Activated naive CD8-positive, alpha-beta T cell treated with anti-CD3 and anti-CD28 coated beads for 36 hours (primary cell): ENCODE measurements at places on chromosomes 3 and 15. TPM values are rescaled to one million over a fixed set of nuclear protein-coding genes. Genes with fewer than 3 reads are reported as not detected.
A peak's percentile ranks its signal among the peaks of the same experiment; 100 is the strongest.

RNF7 gene
- 67.1 TPM for total RNA-seq

SLC51A gene
- total RNA-seq: not detected

TGM5 gene
- total RNA-seq: 0.16 TPM

SH2D7 gene
- total RNA-seq: not detected

APBA2 gene
- total RNA-seq: 34.1 TPM

RAF1 gene
- 79.3 TPM for total RNA-seq

SKOR1 gene
- total RNA-seq: 0.30 TPM

GRCh38 chr3:63955830-63956545, 43.8 kb upstream of the SCAANT1 start:
- H3K27me3 ChIP-seq: no peaks in the 10 kb centered on the region
- H3K27ac ChIP-seq: no peak overlapping the region
- peaks cover 30% of the 10 kb centered on the region for H3K4me1 ChIP-seq
- H3K36me3 ChIP-seq: peaks cover 13% of the 10 kb centered on the region
- H3K4me3 ChIP-seq: no peak overlapping the region
- DNase-seq: no peak

DNA sequence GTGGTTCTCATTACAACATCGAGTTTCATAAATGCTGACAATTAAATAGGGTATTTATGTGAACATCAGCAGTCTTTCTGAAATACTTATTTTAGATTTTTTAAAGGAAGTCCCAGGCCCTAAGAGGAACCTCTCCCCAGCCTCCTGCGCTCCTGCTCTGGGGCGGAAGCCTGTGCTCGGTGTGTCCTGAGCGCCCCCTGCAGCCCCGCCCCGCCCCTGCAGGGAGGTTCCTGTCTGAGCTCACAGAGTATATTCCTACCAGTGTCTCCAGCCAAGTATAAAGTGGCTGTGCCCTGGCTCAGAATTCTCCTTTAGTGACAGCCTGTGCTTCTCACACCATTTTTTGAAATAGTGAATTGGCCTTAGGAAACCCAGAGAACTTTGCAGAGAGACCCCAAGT, 567.9 kb downstream of the GOLGA6L6 start:
- H3K27me3 ChIP-seq: no peaks in the 10 kb centered on the region
- H3K27ac ChIP-seq: no peak overlapping the region
- DNase-seq: no peak
- H3K4me3 ChIP-seq: no peak overlapping the region
- H3K4me1 ChIP-seq: no peaks in the 10 kb centered on the region
- H3K36me3 ChIP-seq: no peaks in the 10 kb centered on the region

- no peak for DNase-seq
- peaks cover 2% of the 10 kb centered on the region for H3K36me3 ChIP-seq
- H3K4me1 ChIP-seq: peaks cover 12% of the 10 kb centered on the region
- no peak overlapping the region for H3K27ac ChIP-seq
- H3K27me3 ChIP-seq: no peaks in the 10 kb centered on the region
These were observed 45.8 kb downstream of the ZNF710 start for GRCh38 chr15:90046911-90047392.

DNA sequence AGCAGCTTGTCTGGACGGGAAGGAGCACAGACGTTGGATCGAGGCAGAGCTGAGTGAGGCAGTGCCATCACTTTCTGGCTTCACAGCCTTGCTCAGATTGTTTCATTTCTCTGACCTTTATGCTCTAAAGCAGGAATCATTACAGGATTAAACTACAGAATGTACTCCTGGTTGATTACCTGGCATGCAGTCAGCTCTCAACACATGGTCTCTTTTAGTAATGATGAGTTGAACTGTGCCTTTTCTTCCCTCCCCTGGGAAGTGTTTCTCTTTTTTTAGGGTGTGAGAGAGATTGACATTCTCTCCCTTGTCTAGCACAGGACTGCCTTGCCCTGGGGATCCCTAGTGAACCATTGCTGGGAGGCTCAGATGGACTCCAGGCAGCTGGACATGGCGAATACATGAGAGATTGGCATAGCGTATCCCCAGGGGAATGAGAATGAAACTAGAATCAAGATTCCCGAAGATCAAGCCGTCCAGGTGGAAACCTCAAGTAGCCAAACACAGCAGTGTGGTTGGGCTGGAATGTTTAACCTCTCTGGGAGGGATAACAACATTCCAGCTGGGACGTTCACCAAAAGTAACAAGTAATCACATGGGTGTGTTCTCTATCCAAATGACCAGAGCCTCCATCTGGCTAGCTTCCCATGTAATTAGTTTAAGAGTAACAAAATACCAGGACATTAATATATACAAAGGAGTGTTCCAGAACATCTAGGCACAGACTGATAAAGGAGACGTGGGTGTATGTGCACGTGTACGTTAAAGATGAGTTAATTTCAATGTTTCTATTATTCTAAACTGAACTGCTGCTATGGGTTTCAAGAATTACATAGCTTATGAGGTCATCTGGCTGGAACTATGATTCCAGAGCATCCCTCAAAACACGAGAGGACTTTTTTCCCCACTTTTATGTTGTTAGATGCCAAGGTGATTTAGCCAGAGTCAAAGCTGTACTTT, 118.6 kb upstream of the NR2E3 start:
- DNase-seq: no peak
- no peaks in the 10 kb centered on the region for H3K36me3 ChIP-seq
- H3K27me3 ChIP-seq: peaks cover 58% of the 10 kb centered on the region
- no peaks in the 10 kb centered on the region for H3K4me1 ChIP-seq
- H3K27ac ChIP-seq: no peak overlapping the region

- no peaks in the 10 kb centered on the region for H3K27me3 ChIP-seq
- no peak for DNase-seq
- no peak overlapping the region for H3K4me3 ChIP-seq
- H3K36me3 ChIP-seq: peaks cover 15% of the 10 kb centered on the region
These were observed 65.8 kb downstream of the PEAK1 start for GRCh38 chr15:77354063-77354462.

GRCh38 chr3:77718311-77718710, 678.4 kb downstream of the ROBO2 start:
- no peak for DNase-seq
- no peaks in the 10 kb centered on the region for H3K27me3 ChIP-seq
- H3K27ac ChIP-seq: no peak overlapping the region

- H3K27ac ChIP-seq: no peak overlapping the region
- H3K4me3 ChIP-seq: no peak overlapping the region
- H3K4me1 ChIP-seq: no peaks in the 10 kb centered on the region
- H3K36me3 ChIP-seq: no peaks in the 10 kb centered on the region
- DNase-seq: no peak
These were observed 57.4 kb downstream of the ZNF445 start for GRCh38 chr3:44419923-44420650.

- H3K4me1 ChIP-seq: peaks cover 11% of the 10 kb centered on the region
- H3K4me3 ChIP-seq: no peak overlapping the region
- no peak for DNase-seq
- H3K27ac ChIP-seq: no peak overlapping the region
- H3K36me3 ChIP-seq: no peaks in the 10 kb centered on the region
These were observed 42.9 kb upstream of the LRRFIP2 start for GRCh38 chr3:37217098-37217849.

GRCh38 chr3:27589795-27590194, 105.6 kb upstream of the SLC4A7 start:
- H3K36me3 ChIP-seq: peaks cover 2% of the 10 kb centered on the region
- DNase-seq: no peak
- H3K27ac ChIP-seq: no peak overlapping the region

DNA sequence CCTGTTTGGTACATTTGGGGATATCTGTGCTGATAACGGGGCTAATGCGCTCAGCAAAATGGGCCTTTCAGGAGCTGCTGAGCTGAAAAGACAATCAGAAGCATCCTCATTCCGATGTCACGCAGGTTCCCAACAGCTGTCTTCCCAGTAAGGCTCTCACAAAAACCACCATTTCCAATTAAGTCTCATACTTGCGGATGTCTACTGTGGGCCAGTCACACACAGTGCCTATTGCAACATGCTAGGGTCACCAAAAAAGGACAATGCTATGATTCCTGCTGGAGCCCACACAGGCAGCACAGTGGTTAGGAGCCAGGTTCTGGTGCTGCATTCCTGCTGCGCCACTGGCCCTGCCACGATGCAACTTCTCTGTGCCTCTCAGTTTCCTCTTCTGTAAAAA, 16.4 kb upstream of the LDHAL6B start:
- no peak overlapping the region for H3K27ac ChIP-seq
- no peaks in the 10 kb centered on the region for H3K27me3 ChIP-seq
- no peak for DNase-seq
- H3K36me3 ChIP-seq: peaks cover 6% of the 10 kb centered on the region

- H3K27ac ChIP-seq: peak overlapping the region; percentile 64
- peaks cover 20% of the 10 kb centered on the region for H3K36me3 ChIP-seq
- peaks cover 26% of the 10 kb centered on the region for H3K4me1 ChIP-seq
- no peaks in the 10 kb centered on the region for H3K27me3 ChIP-seq
- peak overlapping the region; percentile 23 for H3K4me3 ChIP-seq
These were observed 79.4 kb downstream of the AAGAB start for GRCh38 chr15:67174864-67175573.

- DNase-seq: no peak
- H3K36me3 ChIP-seq: no peaks in the 10 kb centered on the region
- H3K4me1 ChIP-seq: peaks cover under 1% of the 10 kb centered on the region
- no peak overlapping the region for H3K27ac ChIP-seq
These were observed 23.4 kb downstream of the SOX14 start for GRCh38 chr3:137787529-137787928.

- H3K27ac ChIP-seq: no peak overlapping the region
- no peak overlapping the region for H3K4me3 ChIP-seq
- peaks cover 4% of the 10 kb centered on the region for H3K4me1 ChIP-seq
- no peaks in the 10 kb centered on the region for H3K27me3 ChIP-seq
These were observed 225.4 kb upstream of the UBE2E2 start for GRCh38 chr3:22977650-22978289.

DNA sequence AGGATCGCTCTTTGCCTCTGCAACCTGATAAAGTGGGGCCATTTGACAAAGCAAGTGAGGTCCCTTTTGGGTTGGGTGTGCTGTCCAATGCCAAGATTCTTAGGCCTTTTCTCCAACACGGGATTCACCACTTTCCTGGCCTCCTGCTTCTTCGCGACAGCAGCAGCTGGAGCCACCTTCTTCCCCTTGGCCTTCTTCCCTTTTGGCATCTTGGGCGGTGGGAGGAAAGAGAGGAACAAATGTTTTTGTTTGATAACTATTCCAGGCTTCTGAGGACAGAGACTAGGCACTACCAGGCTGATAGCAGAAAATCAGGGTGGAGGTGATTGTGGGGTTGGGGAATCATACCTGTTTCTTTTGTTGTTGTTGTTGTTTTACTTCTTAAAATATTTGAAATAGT, 30.0 kb upstream of the FAM81A start:
- peaks cover 22% of the 10 kb centered on the region for H3K27me3 ChIP-seq
- no peak overlapping the region for H3K27ac ChIP-seq
- peaks cover 24% of the 10 kb centered on the region for H3K4me1 ChIP-seq
- DNase-seq: no peak
- no peaks in the 10 kb centered on the region for H3K36me3 ChIP-seq

DNA sequence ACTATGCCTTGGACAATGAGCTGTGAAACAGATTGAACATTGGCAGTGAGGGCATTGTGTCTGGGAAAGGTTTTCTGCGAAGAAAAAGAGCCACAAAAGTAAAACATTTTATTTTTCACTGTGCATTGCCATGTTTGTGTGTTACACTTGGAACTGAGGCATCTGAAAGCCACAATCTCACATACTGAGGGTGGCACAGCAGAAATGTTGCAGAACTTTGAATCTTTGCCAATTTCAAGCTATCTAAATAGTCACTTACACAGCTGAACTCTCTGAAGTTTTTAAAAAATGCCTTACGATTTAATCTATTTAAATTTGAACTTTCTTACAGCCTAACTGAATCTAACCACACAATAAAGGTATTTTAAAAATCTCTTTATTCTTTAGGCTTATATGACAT, 154.1 kb upstream of the GRM7 start:
- no peaks in the 10 kb centered on the region for H3K4me1 ChIP-seq
- no peaks in the 10 kb centered on the region for H3K36me3 ChIP-seq
- H3K4me3 ChIP-seq: no peak overlapping the region
- H3K27me3 ChIP-seq: no peaks in the 10 kb centered on the region

DNA sequence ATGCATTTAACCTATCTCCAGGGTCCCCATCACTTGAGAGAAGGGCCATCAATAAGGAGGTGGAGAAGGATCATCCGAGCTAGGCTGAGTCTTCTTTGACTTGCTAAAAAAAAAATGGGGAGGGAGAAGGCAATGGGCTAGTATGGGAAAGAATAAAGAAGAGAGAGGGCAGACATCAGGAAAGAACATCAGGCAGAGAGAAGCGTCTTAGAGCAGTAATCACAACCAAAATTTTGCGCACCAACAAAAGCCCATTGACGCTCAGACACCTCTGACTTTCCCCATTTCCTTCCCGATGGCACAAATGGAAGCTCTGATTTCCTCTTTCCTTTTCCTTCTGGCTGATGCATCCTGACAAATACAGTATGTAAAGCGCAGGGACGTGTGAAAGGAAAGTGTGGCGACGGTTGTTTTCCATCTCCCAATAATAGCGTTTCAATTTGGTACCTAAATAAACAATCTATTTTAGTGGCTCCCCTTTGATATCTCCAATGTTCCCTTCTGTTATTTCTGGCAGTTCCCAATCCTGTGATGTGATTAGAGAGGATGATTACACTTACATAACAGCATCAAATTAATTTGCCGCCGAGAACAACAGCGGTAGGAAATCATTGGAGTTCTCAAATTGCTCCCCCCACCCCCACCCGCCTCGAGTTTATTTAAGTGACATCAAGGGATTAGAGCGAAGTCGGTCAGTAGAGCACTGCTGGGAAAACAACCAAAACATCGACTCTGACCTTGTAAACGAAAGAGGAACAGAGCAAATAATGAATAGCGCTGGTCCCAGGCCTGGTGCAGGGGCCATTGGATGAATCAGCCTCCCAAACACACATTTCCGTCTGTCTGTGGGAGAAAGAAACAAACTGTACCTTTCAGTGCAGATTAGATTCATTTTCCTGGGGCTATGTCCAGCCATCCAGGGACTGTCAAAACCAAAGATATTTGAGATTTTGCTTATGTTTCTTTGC, 273.3 kb upstream of the ICE2 start:
- H3K36me3 ChIP-seq: no peaks in the 10 kb centered on the region
- H3K27ac ChIP-seq: no peak overlapping the region
- DNase-seq: no peak
- no peak overlapping the region for H3K4me3 ChIP-seq
- no peaks in the 10 kb centered on the region for H3K27me3 ChIP-seq
- no peaks in the 10 kb centered on the region for H3K4me1 ChIP-seq

DNA sequence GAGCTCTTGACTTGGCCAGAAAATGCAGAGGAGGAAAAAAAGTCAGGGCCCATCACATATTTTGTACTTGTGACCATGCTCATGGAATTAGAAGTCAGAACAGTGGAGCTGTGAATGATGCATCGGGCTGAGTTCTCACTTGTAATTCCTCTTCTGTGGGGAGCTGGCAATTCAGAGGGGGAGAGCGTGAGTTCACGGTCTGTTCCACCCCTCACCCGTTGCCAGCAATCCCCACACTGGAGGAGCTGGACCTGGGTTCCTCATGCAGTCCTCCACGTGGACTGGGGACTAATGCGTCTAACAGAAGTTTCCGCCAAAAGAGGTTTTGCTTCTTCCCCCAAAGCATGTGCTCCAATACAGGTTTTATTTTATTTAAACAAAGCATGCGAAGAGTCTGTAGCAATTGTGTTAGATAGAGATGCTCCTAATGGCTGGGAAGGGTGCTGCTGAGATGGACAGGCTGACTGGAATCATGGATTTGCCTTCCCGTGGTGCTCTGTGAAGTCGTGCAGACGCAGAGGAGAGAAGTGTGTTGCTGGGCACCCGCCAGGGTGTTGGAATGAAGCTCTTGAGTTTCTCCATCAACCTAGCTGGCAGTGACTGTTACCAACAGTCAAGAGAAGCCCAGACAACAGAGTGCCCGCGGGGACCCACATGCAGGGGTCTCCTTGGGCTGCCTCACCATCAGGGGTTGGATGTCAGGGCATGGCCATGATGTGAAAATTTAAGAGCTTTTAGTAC, 77.4 kb upstream of the PCSK6 start:
- H3K27me3 ChIP-seq: peaks cover 24% of the 10 kb centered on the region
- H3K4me1 ChIP-seq: no peaks in the 10 kb centered on the region
- no peaks in the 10 kb centered on the region for H3K36me3 ChIP-seq
- DNase-seq: no peak
